Upper lobe of left lung (tissue), 6 donors: ENCODE measurements at places on chromosomes 1 and 21. TPM values are rescaled to one million over a fixed set of nuclear protein-coding genes. Genes with fewer than 3 reads are reported as not detected.

- no peaks in the 10 kb centered on the region for H3K36me3 ChIP-seq
- H3K27me3 ChIP-seq = no peaks in the 10 kb centered on the region
- H3K4me1 ChIP-seq = no peaks in the 10 kb centered on the region
- no peak for DNase-seq
- no peak overlapping the region for H3K4me3 ChIP-seq
- H3K27ac ChIP-seq = no peak overlapping the region
Observed at GRCh38 chr21:41559658-41560631, 52.0 kb upstream of the TMPRSS2 start.

DNA sequence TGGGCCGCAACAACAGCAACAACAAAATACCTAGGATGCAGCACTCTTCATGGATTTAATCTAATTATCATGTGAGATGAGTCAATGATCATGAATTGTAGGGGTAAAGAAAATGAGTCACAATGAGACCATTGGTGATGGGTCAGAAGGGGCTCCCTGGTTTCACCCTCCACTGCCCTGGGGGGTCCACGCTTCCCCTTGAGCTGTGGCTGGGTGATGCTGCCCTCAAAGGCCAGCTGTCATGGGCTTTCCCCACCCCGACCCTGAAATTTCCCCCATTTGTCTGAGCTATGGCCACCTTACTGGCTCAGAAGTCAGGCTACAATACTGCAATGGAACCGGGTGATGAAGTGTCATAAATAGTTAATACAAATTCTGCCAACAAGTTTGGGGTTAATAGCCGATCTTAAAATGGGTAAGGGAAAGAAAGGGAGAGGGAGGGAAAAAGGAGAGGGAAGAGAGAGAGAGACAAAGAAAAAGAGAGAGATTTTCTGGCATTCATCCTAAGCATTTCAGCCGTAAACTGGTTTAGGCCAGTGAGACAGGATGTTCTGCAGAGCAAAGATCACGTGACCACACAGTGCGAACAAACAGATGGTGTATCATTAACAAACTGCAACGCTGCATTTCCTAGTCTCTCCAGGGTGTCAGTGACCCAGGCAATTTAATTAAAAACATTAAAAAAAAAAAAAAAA is 143.4 kb upstream of the ERRFI1 start:
- DNase-seq = no peak
- H3K4me1 ChIP-seq = peaks cover 14% of the 10 kb centered on the region
- H3K4me3 ChIP-seq = no peak overlapping the region
- H3K27ac ChIP-seq = peak overlapping the region; percentile 63

- no peak overlapping the region for H3K27ac ChIP-seq
- H3K36me3 ChIP-seq = no peaks in the 10 kb centered on the region
- no peak overlapping the region for H3K4me3 ChIP-seq
- DNase-seq = no peak
- peaks cover 10% of the 10 kb centered on the region for H3K4me1 ChIP-seq
Observed at GRCh38 chr1:1463312-1463711, 8.3 kb upstream of the ATAD3B start.

DNA sequence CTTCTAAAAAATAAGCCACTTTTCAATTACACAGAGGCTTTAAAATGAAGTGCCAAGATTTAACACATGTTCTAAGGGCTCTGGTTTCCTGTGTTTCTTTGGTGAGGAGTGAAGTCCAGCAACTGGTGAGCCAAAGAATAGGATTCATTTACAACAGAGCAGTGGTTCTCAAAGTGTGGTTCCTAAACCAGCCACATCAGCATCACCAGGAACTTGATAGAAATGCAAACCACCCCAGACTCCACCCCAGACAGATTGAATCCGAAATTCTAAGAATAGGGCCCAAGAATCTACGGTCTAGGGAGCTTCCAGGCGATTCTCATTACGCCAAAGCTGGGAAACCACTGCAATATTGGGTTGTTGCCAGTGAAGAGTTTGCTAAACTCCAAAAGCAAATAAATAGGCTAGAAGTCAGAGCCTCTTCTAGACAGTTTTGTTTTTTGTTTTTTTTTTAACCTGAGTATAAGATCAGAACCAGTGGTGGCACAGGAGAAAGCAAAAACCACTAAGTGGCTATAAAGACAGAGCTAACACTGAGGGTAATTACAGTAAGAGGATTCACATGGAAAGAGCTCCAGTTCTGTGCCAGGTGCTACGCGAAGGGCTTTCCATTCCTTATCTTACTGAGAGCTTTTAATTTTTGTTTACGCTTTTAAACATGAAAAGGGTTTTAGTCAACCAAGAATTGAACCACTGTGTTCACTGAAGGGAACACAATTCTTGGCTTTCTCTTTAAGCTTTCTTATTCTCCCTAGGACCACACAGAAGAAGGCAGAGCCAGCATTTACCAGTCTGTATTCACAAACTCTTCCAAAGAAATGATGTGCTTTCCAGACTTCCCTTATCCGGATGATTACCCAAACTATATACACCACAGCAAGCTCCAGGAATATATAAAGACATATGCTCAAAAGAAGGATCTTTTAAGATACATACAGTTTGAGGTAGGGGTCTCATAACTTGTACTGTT is 42.4 kb upstream of the FMO2 start:
- H3K4me3 ChIP-seq = no peak overlapping the region
- peak overlapping the region; percentile 76 for H3K27ac ChIP-seq
- DNase-seq = no peak
- H3K4me1 ChIP-seq = peaks cover 4% of the 10 kb centered on the region

The PGLYRP3 gene
- total RNA-seq = not detected

The KLF17 gene
- total RNA-seq = 0.37 TPM

The RGS5 gene
- total RNA-seq = 57.0 TPM

The CD101 gene
- 50.2 TPM for total RNA-seq

The SMYD3 gene
- total RNA-seq = 29.3 TPM

The B3GALT5 gene
- total RNA-seq = not detected

The PRCC gene
- total RNA-seq = 36.5 TPM
